Globus pallidus (tissue), 1 donor: ENCODE measurements at places on chromosomes 3 and 15.

- DNase-seq: no peak
These were observed 2.4 kb upstream of the XRN1 start for GRCh38 chr3:142450189-142450588.

GRCh38 chr3:44939581-44940036 is 36.4 kb downstream of the ZDHHC3 start:
- DNase-seq: peak; percentile 33

- DNase-seq: no peak
These were observed 664 bp downstream of the PPCDC start for GRCh38 chr15:75023872-75024636.

DNA sequence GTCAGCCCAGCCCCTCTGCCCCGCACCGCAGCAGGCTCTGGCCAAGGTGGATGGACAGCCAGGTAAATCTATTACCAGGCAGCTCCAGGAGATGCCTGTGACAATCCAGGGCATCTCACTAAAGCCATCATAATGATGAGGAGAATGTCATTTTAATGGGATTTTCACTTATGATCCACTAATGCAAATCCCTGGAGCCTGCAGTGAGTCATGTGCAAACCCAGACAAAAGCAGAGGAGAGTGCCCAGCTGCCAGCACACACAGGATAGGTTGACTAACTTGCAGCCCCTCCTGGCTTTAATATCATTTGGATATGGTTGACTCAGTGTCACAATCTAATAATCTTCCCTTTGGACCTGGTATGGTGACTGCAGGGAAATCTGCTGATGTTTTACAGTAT is 206.9 kb upstream of the TRIM42 start:
- DNase-seq: no peak

GRCh38 chr15:41001524-41002214 is 48.4 kb downstream of the CHAC1 start:
- DNase-seq: no peak

- no peak for DNase-seq
These were observed 99.9 kb upstream of the IGSF10 start for GRCh38 chr3:151560738-151561137.

DNA sequence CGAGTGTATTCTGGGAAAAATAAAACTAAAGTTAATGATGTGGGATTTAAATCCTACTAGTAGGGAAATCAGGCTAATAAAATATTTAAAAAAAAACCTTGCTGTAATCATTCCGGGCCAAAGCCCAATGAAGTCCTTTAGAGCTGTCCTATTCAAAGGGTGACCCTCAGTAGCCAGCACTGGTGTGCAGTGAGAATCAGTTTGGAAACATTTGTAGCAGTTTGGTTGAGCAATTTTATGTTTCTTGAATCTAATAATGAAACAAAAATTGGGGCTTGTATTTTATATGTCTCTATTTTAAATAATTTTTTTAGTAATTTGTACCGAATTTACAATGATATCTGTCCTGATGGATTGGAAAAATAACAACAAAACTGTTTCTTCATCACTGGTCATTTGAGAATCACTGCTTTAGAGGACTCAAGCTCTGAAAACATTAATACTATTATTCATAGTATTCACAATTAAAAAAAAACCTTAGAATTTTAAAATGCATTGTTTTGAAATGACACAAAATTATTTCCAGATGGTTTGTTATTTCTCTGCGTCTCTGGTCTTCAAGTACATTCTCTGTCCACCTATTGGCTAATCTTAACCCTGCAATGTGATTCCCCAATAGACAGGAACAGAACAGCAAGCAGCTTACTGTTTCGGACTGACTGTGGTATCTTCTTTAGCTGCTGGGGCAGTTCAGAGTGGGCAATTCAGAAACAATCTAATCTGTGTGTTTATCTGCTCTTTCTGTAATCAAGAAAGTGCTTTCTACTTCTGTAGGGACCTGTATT is 71.2 kb downstream of the OTOL1 start:
- DNase-seq: no peak

DNA sequence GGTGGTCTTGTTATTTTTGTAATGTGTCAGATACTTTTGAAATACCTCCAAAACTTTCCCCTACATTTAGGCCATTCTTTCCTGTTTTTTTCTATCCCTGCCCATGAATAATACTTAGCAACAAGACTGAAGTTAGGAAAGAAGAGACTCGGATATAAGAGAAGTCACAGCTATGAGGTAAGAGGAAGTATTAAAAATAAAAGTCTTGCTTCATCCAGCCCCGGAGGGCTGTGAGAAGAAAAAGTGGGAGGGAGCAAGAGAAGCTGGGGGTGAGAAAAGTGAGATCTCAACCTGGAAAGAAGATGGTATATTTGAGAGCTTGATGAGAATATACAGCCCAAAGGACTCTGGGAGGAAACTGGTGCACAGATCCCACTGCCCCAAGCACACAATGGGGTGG is 213.5 kb upstream of the CDIN1 start:
- DNase-seq: no peak

DNA sequence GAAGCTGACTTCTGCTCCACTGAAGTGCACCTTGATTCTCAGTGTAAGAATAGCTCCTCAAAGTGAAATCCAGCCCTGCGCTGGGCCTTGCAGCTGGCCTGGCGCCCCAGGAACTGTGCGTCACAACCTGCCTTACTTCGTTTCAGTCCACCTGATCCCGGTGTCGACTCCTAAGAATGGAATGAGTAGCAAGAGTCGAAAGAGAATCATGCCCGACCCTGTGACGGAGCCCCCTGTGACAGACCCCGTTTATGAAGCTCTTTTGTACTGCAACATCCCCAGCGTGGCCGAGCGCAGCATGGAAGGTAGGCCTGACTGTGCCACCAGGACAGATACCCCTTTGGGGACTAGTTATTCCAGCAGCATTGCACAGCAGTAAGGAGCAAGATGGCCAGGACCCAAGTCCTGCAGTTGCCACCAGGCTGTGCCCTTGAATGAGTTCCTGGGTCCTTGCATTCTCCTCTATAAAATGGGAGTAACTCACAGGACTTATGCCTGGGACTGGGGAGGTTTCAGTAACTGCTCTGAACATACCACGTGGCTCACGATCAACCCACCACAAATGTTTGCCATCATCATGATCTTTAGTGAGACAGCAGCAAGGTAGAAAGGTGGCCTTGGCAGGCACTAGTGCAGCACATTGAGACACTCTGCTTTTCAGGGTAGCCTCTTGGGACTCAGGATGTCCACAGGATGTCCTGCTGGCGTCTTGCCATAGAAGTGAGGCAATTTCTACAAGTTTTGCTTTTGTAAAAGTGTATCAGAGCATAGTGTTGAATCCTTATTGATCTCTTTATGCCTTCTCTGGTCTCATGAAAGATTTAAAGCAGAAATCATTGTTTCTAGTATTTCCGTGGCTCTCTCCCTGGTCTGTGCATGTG is 46.8 kb downstream of the PXYLP1 start:
- DNase-seq: no peak

DNA sequence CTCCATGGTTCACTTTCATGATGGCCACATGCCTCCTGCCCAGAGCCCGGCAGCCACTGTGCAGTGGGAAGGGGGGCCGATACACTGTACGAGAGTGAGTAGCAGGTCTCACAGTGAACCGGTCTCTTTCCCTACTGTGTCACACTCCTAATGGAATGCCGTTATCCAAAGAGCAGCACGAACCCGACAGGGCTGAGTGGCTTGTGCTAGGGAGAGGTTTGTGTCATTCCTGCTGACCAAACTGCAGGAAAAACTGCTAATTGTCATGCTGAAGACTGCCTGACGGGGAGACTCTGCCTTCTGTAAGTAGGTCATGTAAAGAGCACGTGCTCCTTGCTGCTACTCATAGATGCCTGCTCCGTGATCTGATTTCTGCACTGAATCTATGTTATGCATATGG is 105.1 kb downstream of the ARPP21 start:
- peak; percentile 31 for DNase-seq

- DNase-seq: no peak
These were observed 185.2 kb downstream of the KLHL25 start for GRCh38 chr15:85609492-85609891.

GRCh38 chr3:45482829-45483228 is 94.5 kb downstream of the LARS2 start:
- no peak for DNase-seq

DNA sequence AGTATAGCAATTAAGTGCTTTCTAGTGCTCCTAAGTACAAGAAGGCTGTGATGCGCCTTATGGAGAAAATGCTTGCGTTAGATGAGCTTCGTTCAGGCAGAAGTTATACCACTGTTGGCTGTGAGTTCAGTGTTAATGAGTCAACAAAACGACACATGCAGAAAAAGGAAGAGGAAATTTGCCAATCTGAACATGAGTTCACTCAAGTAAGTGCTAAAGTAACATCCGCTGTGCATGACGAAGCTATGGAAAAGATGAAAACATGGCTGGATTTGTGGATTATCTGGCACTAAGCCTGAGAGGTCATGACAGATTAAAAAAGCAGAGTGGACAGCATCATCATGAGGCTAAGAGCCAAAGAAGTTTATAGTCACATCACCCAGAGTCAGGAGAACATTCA is 36.9 kb downstream of the SH3BP5 start:
- DNase-seq: no peak

GRCh38 chr3:121645054-121645453 is 15.6 kb downstream of the HCLS1 start:
- no peak for DNase-seq

DNA sequence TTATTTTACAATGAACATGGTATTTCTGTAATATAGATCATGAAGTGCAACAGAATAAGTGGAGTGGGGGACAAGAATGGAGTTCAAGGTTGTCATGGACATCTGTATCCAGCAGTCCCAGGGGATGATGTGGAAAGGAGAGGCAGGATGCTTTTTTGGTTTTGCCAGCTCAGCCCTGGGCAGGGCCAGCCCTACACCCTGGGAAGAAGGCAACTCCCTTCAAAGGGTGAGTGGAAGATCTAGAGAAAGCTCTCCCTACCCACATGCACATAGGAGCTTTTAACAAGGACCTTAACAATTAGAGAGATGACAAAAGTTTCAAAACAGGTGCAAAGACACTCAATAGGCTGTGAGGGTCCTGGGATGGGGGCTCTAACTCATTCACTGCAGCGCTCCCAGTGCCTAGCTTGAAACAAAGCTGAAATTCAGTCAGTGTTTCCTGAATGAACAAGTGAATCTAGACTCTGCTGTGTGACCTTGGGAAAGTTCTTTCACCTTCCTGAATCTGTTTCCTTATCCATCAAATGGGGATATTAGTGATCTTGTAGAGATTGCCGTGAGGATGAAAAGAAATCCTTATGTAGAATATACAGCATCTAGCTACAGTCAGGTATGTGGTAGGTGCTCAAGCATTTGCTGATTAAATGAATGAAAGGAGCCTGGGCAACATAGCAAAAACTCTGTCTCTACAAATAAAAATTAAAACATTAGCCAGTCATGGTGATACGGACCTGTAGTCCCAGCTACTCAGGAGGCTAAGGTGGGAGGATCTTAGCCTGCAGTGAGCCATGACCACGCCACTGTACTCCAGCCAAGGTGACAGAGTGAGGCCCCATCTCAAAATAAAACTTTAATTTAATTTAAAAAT is 14.3 kb downstream of the BHLHE40 start:
- no peak for DNase-seq

DNA sequence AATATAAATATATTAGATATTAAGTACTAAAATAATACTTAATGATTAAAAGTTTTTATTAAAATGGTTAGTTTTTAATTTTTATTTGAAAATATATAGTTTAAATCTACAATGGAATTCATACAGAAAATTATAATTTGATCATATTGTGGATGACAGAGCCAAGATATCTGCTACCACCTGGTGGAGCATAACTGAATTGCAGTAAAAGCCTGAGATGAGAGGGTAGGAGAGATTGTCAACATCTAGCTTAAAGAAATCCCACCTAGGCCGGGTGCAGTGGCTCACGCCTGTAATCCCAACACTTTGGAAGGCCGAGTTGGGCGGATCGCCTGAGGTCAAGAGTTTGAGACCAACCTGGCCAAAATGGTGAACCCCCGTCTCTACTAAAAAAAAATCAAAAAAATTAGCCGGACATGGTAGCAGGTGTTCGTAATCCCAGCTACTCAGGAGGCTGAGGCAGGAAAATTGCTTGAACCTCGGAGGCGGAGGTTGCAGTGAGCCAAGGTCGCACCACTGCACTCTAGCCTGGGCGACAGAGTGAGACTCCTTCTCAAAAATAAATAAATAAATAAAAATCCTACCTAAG is 25.1 kb upstream of the CSTA start:
- no peak for DNase-seq

DNA sequence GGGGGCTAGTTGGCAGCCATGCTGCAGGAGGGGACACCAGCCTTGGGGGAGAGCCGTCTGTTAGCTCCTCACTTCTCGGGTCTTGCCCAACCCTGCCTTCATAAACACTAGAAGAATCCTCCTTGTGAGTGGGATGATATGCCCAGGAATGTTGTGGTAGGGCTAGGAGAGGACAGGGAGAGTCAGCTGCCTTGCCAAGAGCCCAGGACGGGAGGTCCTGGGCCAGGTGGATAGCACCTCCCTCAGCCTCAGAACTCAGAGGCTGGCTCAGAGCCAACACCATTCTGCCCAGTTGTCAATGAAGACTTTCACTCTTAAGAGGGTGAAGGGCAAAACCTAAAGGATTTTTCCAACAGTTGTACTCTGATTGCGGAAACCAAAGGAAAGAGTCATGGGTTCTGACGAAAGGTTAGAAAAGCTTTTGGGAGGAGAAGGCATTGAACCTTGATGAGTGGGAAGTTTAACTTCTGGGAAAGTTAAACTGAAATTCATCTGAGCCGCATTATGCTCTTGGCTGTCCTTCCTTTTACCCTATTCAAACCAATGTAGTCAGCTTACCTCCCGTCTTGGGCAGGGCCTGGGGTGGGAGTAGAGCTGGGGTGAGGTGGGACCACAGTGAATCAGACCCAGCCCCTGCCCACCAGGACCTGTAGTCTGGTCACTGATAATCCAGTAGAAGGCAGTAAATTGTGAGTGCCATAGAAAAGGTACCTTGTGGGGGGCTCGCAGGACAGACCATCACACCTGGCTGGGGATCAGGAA is 81.9 kb downstream of the FAM43A start:
- DNase-seq: no peak

DNA sequence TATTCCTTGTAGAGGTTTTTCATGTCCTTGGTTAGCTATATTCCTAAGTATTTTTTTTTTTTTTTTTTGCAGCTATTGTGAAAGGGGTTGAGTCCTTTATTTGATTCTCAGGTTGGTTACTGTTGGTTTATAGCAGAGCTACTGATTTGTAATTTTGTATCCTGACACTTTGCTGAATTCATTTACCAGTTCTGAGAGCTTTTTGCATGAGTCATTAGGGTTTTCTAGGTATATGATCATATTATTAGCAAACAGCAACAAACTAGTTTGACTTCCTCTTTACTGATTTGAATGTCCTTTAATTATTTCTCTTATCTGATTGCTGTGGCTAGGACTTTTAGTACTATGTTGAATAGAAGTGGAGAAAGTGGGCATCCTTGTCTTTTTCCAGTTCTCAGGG is 737.4 kb downstream of the ZNF385D start:
- DNase-seq: no peak

- no peak for DNase-seq
These were observed 53.3 kb upstream of the FOXB1 start for GRCh38 chr15:59950603-59951388.
